ENCODE measurements at places on chromosomes 13 and 19.
A peak's percentile ranks its signal among the peaks of the same experiment; 100 is the strongest.

GRCh38 chr13:79307866-79308298 lies 98.2 kb downstream of the RBM26 start:
- DNase-seq: no peak

- DNase-seq: no peak
Measured at GRCh38 chr13:20461481-20461859, 64.2 kb downstream of the CRYL1 start.

- DNase-seq: peak; percentile 94
Measured at GRCh38 chr19:47226426-47227351, 4.3 kb downstream of the BBC3 start.

GRCh38 chr19:49749771-49750170 lies 13.3 kb downstream of the TSKS start:
- no peak for DNase-seq

- DNase-seq: no peak
Measured at GRCh38 chr19:37981785-37982475, 74.9 kb downstream of the SIPA1L3 start.

- no peak for DNase-seq
Measured at GRCh38 chr13:71218960-71219359, 648.0 kb downstream of the DACH1 start.

GRCh38 chr19:46031781-46032596 lies 8.8 kb downstream of the IGFL4 start:
- DNase-seq: no peak

DNA sequence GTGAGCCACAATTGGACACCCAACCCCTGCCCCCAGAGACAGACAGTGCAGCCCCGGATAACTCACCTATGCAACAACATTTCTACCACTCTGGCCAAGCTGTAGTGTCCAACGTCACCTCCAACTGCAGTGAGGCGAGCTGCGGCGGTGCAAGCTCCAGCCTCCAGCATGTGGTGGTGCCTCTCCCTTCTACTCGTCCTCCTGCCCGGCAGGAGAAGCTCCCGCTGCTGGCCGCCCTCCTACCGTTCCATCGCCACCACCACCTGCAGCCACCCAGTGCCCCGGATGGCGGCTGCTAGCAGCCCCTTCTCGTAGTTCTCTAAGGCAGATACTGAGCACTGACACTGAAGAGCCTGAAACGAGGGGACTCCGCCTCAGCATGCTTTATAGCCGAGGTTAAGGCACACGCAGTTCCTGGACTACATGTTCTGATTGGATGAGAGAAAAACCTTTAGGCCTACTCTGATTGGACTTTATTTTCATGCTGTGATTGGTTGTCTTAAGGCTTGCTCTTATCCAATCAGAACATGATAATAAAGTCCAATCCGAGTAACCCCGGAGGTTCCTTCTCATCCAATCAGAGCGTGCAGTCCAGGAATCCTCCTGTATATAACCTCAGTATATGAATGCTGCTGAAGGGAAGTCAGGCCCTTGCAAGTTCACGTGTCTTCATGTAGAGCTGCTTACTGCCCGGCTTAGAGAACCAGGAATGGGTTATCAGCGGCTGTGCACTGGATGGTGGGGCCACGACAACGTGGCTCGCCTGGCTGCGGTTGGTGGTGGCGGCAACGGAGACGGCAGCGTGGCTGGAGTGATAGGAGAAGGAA lies 63.5 kb downstream of the TUBA3C start:
- no peak for DNase-seq

DNA sequence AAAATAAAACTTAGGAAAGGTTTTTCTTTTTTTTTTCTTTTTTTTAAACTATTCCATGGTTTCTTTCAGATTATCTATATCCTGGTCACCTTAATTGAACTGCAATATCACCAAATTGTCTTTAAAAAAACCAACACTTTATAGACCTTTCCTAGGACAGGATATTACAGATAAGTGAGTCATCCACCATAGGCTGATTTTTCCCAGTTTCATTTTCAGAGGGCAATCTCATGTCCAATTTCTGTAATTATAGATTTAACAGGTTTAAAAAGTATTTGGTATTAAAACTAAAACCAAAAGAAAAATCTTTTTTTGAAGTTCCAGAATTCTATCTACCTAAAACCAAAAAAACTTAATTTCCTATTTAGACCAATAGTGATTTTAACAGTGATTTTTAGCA lies 13.2 kb downstream of the SPART start:
- peak; percentile 75 for DNase-seq

- DNase-seq: no peak
Measured at GRCh38 chr19:23273022-23273589, 22.9 kb upstream of the ZNF724 start.

DNA sequence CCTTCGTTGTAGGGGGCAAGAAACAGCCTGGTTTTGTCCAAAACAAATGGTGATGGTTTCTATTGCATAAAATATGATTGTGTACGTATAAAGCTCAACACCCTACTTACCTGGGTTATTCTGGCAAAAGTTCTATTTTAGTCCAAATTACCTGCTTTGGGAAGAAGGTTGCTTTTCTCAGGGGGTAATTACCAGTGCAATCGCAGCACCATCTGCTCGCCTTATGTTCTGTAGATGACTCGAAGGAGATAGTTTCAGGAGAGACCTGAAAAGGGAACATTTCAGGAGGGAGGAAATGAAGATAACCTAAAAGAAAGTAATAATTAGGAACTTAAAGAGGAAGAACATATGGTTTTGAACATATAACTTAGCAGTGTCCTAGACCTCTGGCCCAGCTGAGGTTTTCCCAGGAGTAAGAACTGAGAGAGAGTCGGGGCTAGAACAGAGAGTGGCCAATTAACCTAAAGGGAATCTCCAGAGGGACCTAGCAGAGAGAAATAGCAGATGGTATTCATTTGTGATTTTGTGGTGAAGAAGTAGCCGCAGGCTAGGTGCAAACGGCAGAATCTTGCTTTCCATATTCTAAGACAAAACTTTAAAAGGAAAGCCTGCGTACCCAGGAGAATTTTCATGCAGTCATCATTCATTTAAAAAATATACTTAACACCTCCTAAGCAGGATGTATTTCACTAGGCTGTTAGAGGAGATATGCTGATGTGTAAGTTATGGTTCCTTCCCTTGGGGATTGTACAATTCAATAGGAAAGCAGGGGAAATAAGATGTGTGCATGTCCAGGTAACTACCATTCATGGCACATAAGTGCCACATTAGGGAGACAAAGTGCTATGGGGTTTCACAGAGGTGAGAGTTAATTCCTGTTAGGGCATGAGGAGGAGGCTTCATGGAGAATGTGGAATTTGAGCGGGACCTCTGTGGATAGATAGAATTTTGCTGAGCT lies 113.0 kb upstream of the SLC10A2 start:
- DNase-seq: no peak

- no peak for DNase-seq
Measured at GRCh38 chr13:51912511-51913225, 50.9 kb downstream of the CCDC70 start.

GRCh38 chr19:45475537-45476291 lies 7.9 kb downstream of the FOSB start:
- DNase-seq: no peak

- peak; percentile 39 for DNase-seq
Measured at GRCh38 chr13:40665126-40666044, 1.1 kb downstream of the FOXO1 start.

DNA sequence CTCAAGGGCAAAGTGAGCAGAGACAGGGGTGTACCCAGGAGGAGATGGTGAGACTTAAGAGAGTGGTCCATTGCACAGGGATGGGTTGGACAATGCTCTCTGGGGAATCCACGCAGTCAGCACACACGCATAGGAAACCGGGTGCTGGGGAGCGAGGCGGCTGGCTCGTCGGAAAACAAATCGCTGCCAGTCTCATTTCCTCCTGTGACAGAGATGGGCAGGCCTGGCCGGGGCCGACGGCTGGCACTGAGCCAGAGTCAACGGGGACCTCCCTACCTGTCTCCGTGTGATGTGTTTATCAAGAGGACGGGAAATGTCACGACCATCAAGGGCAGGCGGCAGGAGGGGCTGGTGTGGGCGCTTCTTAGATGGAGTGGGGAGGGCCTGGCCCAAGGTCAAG lies 27.3 kb downstream of the PTPRS start:
- DNase-seq: no peak

- DNase-seq: peak; percentile 50
Measured at GRCh38 chr13:31814536-31814935, 75.2 kb downstream of the RXFP2 start.

DNA sequence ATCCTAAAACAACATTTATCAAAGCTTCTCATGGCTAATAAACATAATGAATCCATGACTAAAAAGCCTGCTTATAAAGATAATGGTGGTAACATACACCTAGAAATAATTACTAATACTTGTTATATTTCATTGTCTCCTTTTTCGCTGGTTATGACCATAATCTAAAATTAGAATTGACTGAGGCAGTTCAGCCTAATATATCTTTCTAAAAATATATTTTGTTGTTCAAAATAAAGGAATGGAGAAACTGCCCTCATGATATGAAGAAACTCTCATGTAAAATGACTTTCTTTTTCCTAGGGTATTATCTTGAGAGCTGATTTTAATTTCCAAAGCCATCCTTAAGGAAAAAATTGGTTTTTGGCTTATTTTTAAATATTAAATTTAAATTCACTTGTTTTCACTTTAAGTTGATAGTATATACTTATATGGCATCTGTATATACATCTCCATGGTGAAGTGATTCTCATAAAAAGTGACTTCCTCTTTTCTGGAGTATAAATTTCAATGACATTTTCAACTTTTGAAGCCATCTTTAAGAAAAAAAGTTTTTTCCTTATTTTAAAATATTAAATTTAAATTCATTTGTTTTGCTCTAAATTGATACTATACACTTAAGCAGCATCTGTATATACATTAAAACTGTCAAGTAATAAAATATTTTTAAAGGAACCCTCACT lies 204.6 kb downstream of the VWA8 start:
- DNase-seq: peak; percentile 22

GRCh38 chr19:28839455-28839854 lies 373.5 kb downstream of the UQCRFS1 start:
- DNase-seq: no peak

DNA sequence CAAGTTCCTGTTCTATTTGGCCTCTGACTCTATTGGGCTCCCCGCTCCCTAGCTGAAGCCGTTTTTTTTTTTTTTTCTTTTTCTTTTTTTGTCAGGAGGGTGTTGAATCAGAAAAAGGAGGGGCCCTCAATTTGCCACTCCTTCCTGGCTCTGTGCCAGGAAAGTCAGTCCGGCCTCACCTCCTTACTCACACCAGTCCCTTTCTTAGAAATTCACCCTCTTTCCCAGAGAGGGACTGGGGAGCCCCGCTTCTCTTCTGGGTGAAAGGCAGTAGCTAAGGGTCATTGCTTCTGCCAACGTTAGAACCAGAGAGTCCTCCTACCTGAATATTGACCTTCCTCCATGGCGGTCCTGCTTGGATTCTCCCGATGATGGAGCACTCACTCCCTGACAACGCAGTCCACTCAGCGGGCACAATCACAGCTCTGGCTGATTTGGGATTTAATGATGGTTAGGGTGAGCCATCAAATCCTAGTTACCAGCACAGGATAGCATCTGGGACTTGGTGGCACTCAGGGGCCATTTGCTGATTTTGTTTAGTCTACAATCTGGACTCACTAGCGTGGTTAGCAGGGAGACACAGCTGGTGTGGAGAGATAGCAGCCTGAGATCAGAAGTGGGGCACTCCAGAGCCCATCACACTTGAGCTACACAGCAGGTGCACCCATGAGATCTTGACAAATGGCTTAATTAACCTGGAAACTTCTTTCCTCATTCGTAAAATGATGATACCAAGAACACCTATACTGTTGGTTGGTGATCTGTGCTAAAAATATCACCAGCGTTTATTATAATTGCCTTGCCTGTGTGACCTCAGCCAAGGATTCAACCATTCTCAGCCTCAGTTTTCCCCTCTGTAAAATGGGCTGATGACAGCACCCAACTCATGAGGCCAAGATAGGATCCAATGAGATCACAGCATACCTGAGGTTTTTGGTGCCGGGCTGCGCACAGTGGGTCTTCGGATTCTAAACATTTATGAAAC lies 2.2 kb downstream of the FCER2 start:
- peak; percentile 59 for DNase-seq

DNA sequence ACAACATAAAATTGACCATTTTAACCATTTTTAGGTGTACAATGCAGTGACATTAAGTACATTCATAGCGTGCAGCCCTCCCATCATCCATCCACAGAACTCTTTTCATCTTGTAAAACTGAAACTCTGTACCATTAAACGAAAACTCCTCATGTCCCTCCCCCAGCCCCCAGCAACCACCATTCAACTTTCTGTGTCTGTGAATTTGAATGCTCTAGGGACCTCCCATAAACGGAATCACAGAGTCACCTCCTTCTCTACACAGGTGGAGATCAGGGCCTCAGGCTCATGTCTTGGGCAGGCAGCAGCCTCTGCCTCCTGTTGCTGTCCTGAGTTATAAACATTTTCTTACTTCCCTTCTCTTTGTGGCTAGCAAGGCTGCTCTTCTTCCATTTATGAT lies 7.3 kb upstream of the CCNE1 start:
- no peak for DNase-seq

DNA sequence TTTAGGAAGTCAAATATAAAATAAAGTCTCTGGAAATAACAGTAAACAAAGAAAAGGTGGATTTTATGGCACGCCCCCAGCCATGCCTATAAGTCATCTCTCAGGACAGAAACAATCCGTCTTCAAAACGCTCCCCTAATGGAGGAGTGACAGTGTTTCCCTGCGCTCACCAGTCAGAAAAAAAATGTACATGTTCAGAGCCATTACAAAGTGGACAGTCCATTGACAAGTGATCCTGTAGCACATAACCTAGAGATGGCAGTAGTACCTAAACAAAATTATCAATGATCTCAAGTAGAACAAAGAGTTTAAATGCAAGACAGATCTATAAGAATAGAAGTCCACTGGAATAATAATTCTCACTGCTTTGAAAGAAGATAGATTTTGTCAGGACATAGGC lies 891.7 kb upstream of the MIR17HG start:
- DNase-seq: no peak

DNA sequence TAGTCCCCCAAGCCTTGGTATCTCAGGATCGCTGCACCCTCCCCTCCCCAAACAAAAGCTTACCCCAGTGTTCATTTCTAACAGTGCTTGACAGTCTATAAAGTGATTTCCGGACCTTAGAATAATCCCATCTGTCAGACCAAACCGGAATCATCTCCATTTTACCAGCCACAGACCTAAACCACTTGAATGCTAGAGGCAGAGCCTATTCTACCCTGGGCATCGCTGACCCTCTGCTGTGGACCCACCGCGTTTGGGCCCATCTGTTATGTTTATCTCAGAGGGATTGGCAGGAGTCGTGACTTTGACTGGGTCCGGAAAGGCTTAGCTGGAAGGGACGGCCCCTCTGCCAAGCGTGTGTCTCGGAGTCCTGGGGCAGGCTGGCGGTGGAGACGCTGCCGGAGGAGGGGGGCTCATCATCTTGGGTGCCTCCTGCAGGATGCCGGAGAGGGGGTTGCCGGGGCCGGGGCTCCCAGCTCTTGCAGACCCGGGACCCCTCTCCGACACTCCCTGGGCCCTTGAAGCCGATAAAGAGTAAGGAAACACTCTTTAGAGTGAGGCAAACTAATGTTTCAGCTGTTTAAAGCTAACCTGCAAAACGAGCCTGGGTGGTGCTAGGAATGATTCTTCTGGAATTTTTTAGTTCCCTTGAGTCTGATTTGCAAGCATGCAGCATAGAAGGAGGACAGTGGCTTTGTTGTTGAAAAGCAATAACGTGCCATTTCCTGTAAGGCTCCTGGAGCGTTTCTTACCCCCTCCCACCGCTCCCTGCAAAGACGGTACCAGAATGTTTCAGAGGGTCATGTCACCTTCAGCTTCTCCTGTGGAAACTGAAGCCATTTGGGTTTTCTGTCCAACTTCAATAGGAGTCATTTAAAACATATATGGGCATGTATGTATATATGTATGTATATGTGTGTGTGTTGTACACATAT lies 1.3 kb downstream of the SLC25A42 start:
- peak; percentile 13 for DNase-seq

- no peak for DNase-seq
Measured at GRCh38 chr19:34265221-34265650, 10.9 kb downstream of the GARRE1 start.

All from inflammatory macrophage treated with lipopolysaccharide for 4 hours (primary cell).